Inflammatory macrophage (primary cell): ENCODE measurements at places on chromosomes 7 and 10.

- no peak for DNase-seq
Measured at GRCh38 chr7:31340603-31341002, at the start of gene NEUROD6. Gene NEUROD6 (minus strand): TSS chr7:31340726. CDS start chr7:31339268, 1,458 bp downstream.

GRCh38 chr7:1674161-1675035 lies 4.3 kb downstream of the ELFN1 start:
- DNase-seq: no peak

DNA sequence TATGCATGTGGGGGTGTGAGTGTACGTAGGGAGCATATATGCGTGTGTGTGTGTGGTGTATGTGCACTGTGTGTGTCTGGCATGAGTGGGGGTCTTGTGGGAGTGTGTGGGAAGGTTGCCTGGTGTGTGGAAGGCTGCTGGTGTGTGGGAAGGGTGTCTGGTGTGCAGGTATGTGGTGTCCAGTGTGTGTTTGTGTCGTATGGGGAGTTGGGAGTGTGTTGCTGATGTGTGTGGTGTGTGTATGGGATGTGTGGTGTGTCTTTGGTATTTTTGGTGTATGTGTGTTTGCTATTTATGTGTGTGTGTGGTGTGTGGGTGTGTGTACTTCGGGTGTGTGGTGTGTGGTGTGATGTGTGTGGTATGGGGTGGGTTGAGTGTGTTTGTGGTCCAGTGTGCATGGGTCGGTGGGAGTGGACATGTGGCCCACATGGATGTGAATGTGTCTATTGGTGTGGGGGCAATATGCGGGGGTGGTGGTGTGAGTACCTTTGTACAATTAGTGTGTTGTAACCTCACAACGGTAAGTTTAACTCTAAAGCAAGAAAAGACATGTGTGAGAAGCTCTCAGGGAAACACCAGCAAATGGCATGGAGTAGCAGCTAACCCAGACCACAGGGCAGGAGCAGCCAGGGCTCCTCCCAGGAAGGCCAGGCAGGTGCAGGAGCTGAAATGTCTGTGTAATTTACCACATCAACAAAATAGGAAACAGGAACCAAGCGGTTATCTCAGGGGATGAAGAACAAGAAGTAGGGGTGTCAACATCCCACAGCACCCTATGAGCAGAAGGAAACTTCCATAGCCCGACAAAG lies 11.9 kb downstream of the ANTXRL start:
- DNase-seq: peak; percentile 59

DNA sequence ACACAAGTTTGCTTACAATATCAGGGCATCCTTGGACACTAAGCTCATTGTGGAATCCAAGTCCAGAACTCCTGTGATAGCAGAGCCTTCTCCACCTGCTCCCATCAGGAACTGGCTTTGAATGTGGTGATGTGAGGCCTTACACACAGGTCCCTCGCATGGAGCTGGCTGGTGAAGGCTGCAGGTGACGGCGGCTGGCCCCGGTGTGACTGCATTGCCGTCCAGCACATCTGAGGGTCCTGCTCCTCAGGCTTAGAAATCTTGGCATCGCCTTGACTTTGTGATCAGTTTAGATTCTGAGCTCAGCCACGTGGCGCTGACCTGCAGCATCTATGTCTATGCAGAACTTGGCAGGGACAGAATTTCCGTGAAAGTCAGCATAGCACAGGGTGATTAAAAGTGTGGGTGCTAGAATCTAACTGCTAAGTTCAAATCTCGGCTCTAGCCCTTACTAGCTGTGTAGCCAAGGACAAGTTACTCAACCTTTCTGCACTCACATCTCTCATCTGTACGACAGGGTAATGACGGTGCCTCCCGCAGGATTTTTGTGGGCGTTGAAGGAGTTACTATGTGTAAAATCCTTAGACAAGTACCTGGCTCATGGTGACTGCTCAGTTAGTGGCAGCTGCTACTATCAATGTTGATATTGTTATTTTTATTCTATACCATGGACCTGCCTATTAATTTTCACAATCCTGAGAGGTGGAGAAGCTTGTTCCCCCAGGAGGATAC lies 26.6 kb downstream of the HKDC1 start:
- DNase-seq: no peak

GRCh38 chr7:94779861-94780260 lies 123.9 kb upstream of the SGCE start:
- no peak for DNase-seq

DNA sequence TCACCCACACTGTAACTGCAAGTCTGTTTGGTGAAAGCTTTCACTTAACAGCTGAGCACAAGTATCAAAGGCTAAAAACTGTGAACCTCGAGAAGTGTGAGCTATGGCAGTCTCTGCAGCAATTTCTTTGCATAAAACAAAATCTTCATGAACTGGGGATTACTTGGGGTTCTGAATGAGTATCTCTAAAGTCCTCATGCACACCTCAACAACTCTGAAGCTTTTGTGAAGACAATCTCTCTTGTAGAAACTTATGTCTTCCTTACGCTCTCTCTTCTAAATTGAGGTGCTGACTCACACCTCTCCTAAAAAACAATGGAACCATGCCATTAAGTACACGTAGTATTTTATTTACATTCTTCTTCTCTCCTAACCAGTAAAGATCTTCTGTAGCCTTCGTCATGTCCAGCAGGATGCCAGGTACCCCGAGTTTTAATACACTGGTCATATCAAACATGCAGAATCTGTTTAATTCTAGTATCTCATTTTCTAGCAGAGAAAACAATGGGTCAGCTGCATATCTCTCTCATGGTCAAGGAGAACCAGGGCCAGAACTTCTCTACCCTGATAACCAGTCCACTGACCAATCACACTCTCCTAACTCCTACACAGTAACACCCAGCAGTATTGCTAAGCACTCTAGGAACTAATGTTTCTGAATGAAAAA lies 76.9 kb downstream of the UBE2H start:
- DNase-seq: no peak

DNA sequence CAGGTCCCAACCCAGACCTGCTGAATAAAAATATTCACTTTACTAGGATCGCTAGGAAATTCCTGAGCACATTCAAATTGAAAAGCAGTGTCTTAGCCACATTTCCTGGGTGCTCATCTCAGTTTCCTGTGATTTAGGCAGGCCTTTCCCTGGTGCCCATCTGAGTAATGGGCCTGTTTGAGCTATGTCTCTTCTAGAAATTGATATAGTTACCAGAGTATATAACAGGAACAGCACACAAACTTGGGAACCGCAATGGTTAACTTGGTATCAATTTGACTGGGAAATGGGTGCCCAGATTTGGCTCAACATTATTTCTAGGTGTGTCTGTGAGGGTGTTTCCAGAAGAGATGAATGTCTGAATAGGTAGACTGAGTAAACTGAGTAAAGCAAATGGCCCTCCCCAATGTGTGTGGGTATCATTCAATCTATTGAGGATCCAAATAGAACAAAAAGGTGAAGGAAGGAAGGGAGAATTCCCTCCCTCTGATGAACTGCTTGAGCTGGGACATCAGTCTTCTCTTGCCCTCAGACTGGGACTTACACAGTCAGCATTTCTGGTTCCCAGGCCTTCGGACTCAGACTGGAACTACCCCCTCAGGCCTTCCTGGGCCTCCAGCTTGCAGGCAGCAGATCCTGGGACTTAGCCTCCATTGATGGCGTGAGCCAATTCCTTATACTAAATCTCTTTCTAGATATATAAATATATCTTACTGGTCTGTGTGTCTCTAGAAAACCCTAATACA lies 99.1 kb downstream of the CCDC71L start:
- no peak for DNase-seq

- no peak for DNase-seq
Measured at GRCh38 chr7:108051454-108051853, 48.5 kb upstream of the LAMB1 start.

DNA sequence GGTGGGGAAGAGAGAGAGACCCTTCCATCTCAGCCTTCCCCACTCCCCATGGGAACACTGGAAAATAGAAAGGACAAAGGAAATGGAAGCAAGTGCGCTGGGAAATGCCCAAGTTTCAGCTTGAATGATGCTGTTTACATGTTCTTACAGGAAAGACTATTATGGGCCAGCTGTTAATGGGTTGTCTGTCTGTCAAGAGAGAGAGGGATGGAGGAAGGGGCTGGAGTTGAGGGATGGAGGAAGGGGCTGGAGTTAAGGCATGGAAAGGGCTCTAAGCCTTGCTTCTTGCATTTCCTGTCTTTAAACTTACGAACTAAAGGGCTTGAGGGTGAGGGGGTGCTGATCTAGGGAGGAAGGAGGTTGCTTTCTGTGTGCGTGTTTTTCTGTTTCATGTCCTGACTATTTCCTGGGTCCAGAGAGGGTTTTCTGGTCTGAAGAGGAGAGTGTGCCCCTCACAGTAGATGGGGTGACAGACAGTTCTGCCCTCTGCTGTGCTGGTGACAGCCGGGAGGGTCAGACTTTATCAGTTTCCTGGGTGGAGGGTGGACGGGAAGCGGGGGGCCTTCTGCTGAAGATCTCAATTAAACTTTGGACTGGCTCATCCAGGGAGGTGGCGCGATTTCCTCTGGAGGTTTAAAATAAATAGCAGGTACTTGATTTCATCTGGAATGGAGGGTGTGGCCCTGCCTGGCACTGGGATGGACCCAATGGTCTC lies 30.5 kb downstream of the GRK5 start:
- no peak for DNase-seq

DNA sequence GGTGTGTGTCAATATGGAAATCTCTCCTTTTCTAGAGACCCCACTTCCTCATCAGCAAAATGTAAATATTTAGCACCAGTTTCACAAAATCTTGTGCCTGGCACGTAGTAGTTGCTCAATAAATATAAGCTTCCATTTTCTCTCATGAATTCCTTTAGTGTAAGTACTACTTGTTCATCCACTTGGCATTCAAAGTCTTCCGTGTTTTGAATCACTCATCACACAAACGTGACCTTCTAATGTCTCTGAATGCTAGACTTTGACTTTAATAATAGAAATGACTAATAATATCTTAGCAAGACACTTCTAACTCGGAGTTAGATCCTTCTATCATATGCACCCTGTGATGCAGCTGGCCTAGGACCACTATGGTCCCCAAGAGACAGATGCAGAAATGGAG lies 168.7 kb upstream of the ZNF32 start:
- no peak for DNase-seq

- no peak for DNase-seq
Measured at GRCh38 chr7:44922351-44922694, 37.0 kb upstream of the PURB start.

GRCh38 chr7:138729444-138729843 lies 28.3 kb upstream of the SVOPL start:
- no peak for DNase-seq

GRCh38 chr10:74078037-74078436 lies 72.6 kb downstream of the AP3M1 start:
- no peak for DNase-seq

DNA sequence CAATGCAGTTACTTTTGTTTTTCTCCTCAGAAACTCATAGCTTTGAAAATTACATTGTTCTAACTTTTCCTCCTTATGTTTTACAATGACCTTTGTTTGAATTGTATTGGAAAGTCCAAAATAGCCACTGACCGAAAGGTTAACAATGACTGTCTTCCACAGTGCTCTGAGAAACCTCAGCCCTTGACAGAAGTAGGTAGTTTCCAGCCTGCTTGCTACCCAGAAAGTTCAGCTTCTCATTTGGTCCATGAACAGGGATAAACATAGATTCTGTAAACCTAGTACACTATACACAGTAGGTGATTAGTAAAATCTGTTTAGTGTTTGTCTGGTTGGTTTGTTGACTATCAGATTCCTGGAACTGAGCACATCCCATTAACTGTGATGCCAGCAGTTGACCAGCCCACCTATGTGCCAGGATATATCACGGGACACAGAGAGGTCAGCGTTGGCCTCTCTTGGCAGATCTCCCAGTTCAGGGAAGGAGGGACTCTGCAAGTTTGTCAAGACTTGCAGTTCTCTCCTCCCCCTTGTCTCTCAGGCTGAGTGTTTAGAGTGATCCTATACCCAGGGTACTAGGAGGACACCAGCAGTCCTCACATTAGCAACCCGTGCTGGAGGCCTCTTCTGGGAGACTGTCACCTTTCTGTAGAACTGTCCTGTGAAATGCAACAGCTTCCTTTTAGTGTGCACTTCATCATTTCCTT lies 297.6 kb downstream of the ARHGAP12 start:
- DNase-seq: no peak

- DNase-seq: peak; percentile 14
Measured at GRCh38 chr7:17668122-17668521, 272.2 kb downstream of the SNX13 start.

- DNase-seq: no peak
Measured at GRCh38 chr7:75962607-75963380, 31.6 kb downstream of the TMEM120A start.

DNA sequence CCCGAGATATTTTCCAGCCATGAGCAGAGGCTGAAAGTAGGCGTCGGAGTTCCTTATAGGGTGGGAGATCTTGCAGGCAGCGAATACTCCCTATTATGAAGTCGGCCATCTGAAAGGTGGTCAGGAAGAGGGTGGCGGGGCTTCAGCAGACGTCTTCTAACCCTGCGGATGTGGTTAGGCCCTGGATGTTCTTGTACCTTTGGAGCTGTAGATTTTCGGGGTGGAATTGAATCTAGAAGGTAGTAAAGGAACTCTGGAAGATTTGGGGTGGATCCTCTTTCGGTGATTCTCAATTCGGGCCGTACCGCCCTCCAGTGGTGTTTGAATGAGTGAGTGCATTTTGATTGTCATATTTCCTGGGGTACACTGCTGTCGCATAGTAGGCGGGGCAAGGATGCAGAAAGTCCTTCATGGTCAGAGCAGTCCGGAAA lies 635 bp downstream of the NUP205 start:
- DNase-seq: peak; percentile 71

- DNase-seq: no peak
Measured at GRCh38 chr7:153190452-153190851, 430.9 kb downstream of the ACTR3B start.

DNA sequence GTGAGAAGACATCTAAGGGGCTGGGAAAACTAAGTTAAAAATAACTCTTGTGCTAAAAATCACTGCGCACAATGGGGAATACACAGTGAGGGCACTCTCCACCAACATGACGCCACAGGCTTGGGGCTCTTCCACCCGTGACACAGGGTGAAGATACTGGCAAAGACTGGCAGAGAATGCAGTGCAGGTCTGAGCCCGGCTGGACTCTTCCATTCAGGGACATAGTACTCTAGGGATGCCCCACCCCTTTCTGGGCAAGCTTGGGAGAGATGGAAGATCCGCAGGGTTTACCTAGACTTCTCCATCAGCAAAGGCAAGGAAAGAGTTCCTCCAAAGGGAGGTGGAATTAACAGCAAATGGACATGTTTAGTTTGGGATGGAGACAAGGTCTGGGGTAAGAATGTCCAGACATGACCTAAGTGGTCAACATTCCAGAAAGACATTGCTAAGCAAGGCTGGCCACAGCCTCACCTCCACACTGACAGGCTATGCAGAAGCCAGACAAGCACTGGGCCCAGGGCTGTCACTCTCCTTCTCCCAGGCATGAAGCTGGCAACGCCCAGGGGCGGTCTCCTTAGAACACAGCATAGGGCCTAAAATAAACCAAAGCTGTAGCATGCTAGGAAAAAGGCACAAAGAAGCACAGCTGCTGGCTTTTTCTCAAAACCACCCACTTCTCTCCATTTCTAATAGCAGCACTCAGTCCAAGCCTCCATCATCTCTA lies 28.1 kb downstream of the XPNPEP1 start:
- no peak for DNase-seq

GRCh38 chr10:118321724-118322575 lies 20.2 kb downstream of the FAM204A start:
- DNase-seq: no peak

GRCh38 chr7:105209870-105210269 lies 178.9 kb downstream of the SRPK2 start:
- DNase-seq: no peak
